ENCODE measurements at places on chromosomes 4 and X.

DNA sequence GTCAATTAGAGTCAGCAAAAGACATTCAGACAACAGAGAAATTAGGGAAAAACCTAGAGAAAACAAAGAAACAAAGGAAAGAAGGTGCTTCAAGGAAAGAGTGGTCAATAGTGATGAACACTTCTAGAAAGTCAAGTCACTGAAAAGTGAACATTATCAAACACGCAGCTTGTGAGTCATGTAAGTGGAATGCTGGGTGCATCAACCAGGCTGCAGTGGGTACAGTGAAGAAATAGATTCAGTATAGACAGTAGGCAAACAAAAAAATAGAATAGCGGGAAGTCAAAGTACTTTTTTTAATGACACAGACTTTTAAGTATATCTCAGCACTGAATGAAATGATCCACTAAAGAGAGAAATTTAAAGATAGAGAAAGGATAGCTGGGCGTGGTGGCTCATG, 245.8 kb downstream of the ARHGAP24 start:
- DNase-seq: peak; percentile 58

DNA sequence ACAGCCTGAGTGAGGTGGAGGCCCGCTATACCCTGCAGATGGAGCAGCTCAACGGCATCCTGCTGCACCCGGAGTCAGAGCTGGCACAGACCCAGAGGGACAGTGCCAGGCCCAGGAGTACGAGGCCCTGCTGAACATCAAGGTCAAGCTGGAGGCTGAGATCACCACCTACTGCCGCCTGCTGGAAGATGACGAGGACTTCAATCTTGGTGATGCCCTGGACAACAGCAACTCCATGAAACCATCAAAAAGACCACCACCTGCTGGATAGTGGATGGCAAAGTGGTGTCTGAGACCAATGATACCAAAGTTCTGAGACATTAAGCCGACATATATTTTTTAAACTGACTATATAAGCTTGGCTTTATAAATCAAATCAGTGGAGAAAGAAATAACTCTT, 73.3 kb upstream of the HHIP start:
- DNase-seq: no peak

DNA sequence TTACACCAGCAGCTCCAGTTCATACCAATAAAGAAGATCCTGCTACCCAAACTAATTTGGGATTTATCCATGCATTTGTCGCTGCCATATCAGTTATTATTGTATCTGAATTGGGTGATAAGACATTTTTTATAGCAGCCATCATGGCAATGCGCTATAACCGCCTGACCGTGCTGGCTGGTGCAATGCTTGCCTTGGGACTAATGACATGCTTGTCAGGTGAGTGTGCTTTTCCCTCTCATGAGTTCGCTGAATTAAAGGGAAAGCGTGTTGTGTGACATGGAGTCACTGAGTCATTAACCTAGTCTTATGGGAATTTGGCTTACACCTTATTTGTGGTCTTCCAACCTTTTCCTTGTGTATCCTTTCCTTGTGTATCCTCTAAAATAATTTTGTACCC, 15.9 kb downstream of the TMEM165 start:
- DNase-seq: peak; percentile 32

GRCh38 chrX:13005661-13006473, 31.0 kb downstream of the TMSB4X start:
- peak; percentile 57 for DNase-seq

- DNase-seq: peak; percentile 19
These were observed 195.9 kb downstream of the CPEB2 start for GRCh38 chr4:15198070-15198727.

- no peak for DNase-seq
These were observed 6.6 kb downstream of the TIMM17B start for GRCh38 chrX:48890934-48891401.

GRCh38 chrX:153864561-153865320, 21.2 kb downstream of the L1CAM start:
- no peak for DNase-seq

- no peak for DNase-seq
These were observed 492.8 kb upstream of the NR3C2 start for GRCh38 chr4:148934926-148935578.

DNA sequence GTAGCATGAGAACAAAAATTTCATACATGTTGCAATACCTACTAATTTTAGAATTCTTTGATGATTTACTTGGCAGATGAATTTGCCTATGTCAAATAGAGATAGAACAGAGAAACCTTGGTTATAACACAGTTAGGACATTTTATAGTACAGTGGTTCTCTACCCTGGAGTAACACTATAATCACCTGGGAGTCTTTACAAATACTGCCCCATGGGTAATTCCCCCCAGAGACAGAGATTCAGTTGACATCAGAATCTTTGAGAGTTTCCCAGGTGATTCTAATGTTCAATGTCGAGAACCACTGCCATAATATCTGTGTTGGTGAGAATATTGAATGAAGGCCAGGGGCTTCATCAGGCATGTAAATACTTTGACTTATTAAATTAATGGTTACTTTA, 401.3 kb upstream of the NDST4 start:
- DNase-seq: no peak

Data from astrocyte of the hippocampus (primary cell).